ENCODE measurements at places on chromosomes 3 and 15. TPM values are rescaled to one million over a fixed set of nuclear protein-coding genes. Genes with fewer than 3 reads are reported as not detected.

GRCh38 chr3:62956411-62956810 is 81.2 kb upstream of the CADPS start:
- H3K4me3 ChIP-seq = no peak overlapping the region
- no peaks in the 10 kb centered on the region for H3K27me3 ChIP-seq
- no peaks in the 10 kb centered on the region for H3K36me3 ChIP-seq
- H3K27ac ChIP-seq = no peak overlapping the region
- no peak for DNase-seq
- no peaks in the 10 kb centered on the region for H3K4me1 ChIP-seq

GRCh38 chr3:151219056-151219455 is 16.0 kb upstream of the GPR171 start:
- H3K27ac ChIP-seq = no peak overlapping the region
- no peaks in the 10 kb centered on the region for H3K4me1 ChIP-seq
- H3K27me3 ChIP-seq = no peaks in the 10 kb centered on the region
- no peaks in the 10 kb centered on the region for H3K36me3 ChIP-seq
- no peak for DNase-seq
- H3K4me3 ChIP-seq = no peak overlapping the region

ABI3BP gene
- total RNA-seq = 8.7 TPM

DNA sequence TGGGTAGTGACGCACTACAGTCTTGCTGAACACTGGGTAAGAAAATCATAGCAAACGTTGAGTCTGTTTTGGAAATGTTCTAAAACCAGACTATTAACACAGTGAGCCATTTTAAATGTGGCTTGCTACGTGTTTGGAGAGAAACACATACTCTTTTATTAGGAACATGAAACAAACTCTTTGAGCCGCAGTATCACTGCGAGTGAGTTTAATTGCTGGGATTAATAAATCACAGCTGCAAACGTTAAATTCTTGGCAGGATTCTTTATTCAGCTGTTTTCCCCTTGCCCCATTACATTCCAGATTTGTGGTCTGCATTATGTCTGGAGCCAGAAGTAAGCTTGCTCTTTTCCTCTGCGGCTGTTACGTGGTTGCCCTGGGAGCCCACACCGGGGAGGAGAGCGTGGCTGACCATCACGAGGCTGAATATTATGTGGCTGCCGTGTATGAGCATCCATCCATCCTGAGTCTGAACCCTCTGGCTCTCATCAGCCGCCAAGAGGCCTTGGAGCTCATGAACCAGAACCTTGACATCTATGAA is 33.6 kb downstream of the BTD start:
- peaks cover 46% of the 10 kb centered on the region for H3K4me1 ChIP-seq
- no peaks in the 10 kb centered on the region for H3K27me3 ChIP-seq
- H3K36me3 ChIP-seq = no peaks in the 10 kb centered on the region
- peak; percentile 36 for DNase-seq
- H3K4me3 ChIP-seq = no peak overlapping the region

- no peak overlapping the region for H3K4me3 ChIP-seq
- H3K27me3 ChIP-seq = no peaks in the 10 kb centered on the region
- no peak overlapping the region for H3K27ac ChIP-seq
- H3K4me1 ChIP-seq = peaks cover 10% of the 10 kb centered on the region
- DNase-seq = no peak
Observed at GRCh38 chr3:52800079-52800478, 5.5 kb downstream of the ITIH3 start.

DNA sequence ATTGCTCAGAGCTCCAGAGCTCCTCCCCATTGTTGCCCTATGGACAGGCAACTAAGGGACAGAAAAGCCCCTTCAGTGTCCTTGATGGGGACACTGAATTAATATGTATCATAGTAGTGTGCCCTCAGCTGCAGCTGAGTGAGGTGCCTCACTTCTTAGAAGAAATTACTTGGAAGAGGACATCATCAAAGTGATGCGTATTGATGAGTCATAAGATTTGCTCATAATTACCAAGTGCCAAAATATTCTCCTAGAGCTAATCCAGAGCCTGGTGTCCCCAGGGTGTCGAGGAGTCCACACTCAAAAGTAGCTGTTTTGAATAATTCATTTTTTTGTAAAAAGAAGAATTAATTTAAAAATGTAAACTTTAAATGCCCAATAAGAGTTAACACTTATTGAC is 200.7 kb upstream of the SEMA6D start:
- no peaks in the 10 kb centered on the region for H3K27me3 ChIP-seq
- H3K36me3 ChIP-seq = no peaks in the 10 kb centered on the region
- H3K27ac ChIP-seq = no peak overlapping the region
- H3K4me1 ChIP-seq = no peaks in the 10 kb centered on the region
- DNase-seq = no peak

HIGD2B gene
- 2.2 TPM for total RNA-seq

DNA sequence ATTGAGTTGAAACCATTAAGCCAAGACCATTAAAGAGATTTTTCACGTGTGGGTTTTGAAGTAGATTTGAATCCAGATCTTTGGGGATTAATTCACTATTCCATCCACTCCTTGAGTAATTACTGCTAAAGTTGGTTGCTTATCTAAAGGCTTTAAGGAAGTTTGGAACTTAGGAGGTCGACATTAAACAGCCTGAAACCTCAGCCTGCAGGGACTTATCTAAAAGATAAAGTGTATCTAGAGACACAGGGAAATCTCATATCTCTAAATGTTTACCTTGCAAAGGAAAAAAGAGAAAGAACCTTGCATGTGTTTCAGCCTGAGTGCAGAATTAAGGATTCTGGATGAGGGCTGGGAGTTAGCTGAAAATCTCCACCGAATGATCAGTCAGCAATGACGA is 158.6 kb downstream of the MEIS2 start:
- DNase-seq = no peak
- H3K27me3 ChIP-seq = no peaks in the 10 kb centered on the region
- no peaks in the 10 kb centered on the region for H3K4me1 ChIP-seq
- H3K4me3 ChIP-seq = no peak overlapping the region
- no peaks in the 10 kb centered on the region for H3K36me3 ChIP-seq

DNA sequence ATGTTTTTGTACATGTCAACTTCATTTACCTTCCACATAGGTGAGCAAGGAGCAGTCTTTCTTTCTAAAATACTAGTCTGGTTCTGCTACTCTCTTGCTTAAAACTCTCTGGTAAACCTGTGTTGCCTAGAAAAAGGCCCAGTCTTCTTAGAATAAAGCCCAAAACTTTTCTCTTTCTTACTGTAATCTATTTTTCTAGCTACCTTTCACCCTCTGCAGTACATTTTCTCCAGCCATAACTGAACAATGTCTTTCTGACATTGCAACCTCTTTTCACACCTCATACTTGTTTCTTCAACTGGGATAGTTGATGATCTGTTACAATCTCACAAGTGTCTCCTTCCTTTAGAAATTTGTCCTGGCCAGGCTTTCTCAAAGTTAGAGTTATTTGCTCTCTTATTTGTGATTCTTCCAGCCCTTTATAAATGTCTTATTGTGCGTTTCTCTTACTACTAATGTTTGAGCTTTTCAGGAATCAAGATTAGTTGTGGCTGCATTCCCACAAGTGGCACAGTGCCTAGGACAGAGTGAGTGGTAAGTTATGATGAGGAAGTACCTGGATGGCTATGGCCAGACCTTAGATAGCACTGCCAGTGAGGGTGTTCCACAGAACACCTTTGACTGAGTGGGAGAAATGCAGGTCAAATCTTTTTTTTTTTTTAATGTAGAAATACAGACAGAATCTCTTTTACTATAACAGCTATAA is 313.4 kb upstream of the SATB1 start:
- no peaks in the 10 kb centered on the region for H3K27me3 ChIP-seq
- DNase-seq = no peak
- no peak overlapping the region for H3K4me3 ChIP-seq
- H3K36me3 ChIP-seq = no peaks in the 10 kb centered on the region
- H3K4me1 ChIP-seq = no peaks in the 10 kb centered on the region

GRCh38 chr3:31925271-31925630 is 55.8 kb downstream of the OSBPL10 start:
- no peaks in the 10 kb centered on the region for H3K4me1 ChIP-seq
- H3K36me3 ChIP-seq = no peaks in the 10 kb centered on the region
- no peak overlapping the region for H3K4me3 ChIP-seq

DNA sequence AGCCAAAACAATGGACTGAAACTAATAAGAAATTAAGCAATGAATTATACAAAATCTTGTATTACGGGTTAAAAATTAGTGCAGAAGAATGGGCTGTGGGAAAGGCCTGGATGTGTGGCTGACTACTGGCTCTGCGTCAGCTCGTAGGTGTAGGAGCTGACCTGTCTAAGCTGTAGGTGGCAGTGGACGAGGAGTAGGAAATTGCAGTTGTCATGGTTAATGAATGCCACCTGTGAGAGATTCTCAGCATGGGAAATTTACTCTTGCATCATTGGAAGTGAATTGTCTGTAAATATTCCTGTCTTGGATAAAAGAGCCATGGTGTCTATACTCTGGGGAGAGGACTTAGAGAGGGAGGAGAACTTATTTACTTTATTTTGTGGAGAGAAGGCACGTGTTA is 23.4 kb downstream of the CHRNA7 start:
- H3K36me3 ChIP-seq = no peaks in the 10 kb centered on the region
- DNase-seq = no peak
- no peak overlapping the region for H3K27ac ChIP-seq
- no peak overlapping the region for H3K4me3 ChIP-seq
- H3K4me1 ChIP-seq = no peaks in the 10 kb centered on the region

- no peaks in the 10 kb centered on the region for H3K27me3 ChIP-seq
- H3K4me3 ChIP-seq = no peak overlapping the region
- DNase-seq = no peak
- no peak overlapping the region for H3K27ac ChIP-seq
- H3K4me1 ChIP-seq = no peaks in the 10 kb centered on the region
Observed at GRCh38 chr3:38757721-38758120, 58.3 kb downstream of the SCN10A start.

GRCh38 chr3:44685128-44685800 is 27.2 kb upstream of the ZNF502 start:
- H3K4me3 ChIP-seq = peak overlapping the region; percentile 88
- no peaks in the 10 kb centered on the region for H3K36me3 ChIP-seq
- peak overlapping the region; percentile 3 for H3K27ac ChIP-seq
- peaks cover 5% of the 10 kb centered on the region for H3K4me1 ChIP-seq
- H3K27me3 ChIP-seq = no peaks in the 10 kb centered on the region

DNA sequence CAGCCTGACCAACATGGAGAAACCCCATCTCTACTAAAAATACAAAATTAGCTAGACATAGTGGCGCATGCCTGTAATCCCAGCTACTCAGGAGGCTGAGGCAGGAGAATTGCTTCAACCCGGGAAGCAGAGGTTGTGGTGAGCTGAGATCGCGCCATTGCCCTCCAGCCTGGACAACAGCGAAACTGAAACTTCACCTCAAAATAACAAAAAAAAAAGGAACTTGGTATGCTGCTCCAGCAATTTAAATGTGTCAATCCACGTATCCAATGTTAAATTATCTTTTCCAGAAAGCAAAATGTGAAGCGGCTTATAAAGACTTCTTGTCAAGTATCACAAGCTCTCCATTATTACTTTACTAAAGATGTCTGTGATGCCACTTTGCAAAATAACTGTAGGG is 9.9 kb upstream of the ARIH1 start:
- H3K4me1 ChIP-seq = no peaks in the 10 kb centered on the region
- no peak for DNase-seq
- no peaks in the 10 kb centered on the region for H3K27me3 ChIP-seq
- H3K27ac ChIP-seq = no peak overlapping the region
- H3K4me3 ChIP-seq = no peak overlapping the region
- no peaks in the 10 kb centered on the region for H3K36me3 ChIP-seq

DNA sequence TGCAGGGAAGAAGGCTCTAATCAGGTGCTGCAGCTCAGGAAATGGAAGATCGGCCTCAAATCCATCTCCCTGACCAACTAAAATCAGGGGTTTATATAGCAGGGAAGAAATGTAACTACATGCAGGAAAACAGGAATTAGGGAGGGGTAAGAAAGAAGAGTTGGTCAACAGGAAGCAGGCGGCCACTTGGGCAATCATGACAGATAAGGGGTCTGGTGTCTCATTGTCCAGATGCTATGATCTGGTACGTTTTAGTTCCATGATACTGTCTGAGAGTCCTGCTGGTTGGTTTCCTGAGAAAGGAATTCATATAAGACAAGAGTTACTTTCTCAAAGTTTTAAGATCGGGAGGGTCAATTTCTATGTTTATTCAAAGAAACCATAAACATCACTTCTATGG is 24.2 kb downstream of the KATNBL1 start:
- no peak overlapping the region for H3K27ac ChIP-seq
- no peaks in the 10 kb centered on the region for H3K4me1 ChIP-seq
- no peaks in the 10 kb centered on the region for H3K27me3 ChIP-seq
- H3K4me3 ChIP-seq = no peak overlapping the region

DNA sequence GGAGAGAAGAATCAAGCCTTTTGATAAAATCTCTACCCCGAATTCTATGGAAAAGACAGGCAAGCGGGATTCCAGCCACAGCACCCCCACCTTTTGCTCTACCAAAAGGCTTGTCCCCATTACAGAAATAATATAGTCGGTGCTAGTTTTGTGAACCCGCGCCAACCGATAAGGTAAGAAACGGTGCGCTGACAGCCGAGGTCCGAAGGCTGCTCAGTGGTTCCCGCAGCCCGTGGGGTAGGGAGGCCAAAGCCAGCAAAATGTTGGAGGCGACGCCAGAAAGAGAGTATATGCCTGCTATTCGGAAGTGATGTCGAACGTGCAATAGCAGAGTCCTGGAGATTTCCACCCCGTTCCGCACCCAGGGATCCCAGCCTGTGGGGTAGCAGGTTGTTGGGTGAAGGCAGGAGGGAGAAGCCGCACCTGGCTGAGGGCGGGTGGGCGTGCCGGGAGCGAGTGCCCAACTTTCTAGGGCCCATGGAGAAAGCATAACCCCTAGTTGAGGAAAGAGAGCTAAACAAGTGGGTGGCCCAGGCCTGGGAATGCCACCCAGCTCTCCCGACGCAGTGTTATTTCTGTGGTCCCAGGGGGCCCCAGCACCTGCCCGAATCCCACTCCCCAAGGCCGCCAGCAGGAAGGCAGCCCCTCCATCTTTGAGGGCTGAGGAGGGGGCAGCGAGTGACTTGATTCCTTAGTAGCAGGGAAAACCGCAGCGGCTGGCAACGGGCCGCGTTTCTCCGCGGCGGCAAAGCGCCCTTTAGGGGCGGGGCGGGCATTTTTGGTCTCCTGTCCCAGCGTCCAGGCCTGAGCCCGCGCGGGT is 7.9 kb upstream of the SOX2 start:
- H3K27ac ChIP-seq = no peak overlapping the region
- peaks cover 5% of the 10 kb centered on the region for H3K4me1 ChIP-seq
- DNase-seq = no peak

DNA sequence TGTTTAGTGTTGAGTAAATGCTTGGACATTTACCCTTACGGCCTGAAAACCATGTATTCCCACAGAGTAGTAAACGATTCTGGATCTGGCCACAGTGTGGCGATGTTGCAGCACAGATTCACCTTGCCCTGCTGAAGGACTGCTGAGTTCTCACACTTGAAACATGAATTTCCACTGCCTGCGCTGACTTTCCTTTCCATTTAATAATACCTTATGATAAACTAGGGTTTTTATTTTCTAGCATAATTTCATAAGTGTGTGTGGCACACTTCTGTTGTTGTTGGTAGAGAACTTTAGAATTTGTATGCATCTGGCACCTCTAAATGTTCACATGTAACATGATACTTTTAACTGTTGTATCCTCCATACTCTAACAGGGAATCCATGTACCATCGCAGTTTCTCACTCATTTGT is 53.9 kb downstream of the C3orf38 start:
- peak; percentile 89 for DNase-seq
- H3K4me3 ChIP-seq = no peak overlapping the region
- H3K27me3 ChIP-seq = no peaks in the 10 kb centered on the region
- no peak overlapping the region for H3K27ac ChIP-seq
- H3K4me1 ChIP-seq = no peaks in the 10 kb centered on the region
- H3K36me3 ChIP-seq = no peaks in the 10 kb centered on the region

GRCh38 chr3:124935264-124935663 is 713 bp upstream of the MUC13 start:
- DNase-seq = no peak
- no peak overlapping the region for H3K27ac ChIP-seq
- no peaks in the 10 kb centered on the region for H3K27me3 ChIP-seq
- H3K4me3 ChIP-seq = no peak overlapping the region
- H3K4me1 ChIP-seq = no peaks in the 10 kb centered on the region
